ENCODE measurements at places on chromosomes 11 and 22.
A peak's percentile ranks its signal among the peaks of the same experiment; 100 is the strongest.

GRCh38 chr11:69490516-69490915, 9.1 kb downstream of the LINC01488 start:
- no peak overlapping the region for H3K4me3 ChIP-seq
- no peaks in the 10 kb centered on the region for H3K27me3 ChIP-seq
- DNase-seq: no peak
- H3K27ac ChIP-seq: no peak overlapping the region

GRCh38 chr11:83819931-83820549, 533.9 kb upstream of the CCDC90B start:
- H3K27ac ChIP-seq: no peak overlapping the region
- peak; percentile 58 for DNase-seq
- H3K4me1 ChIP-seq: no peaks in the 10 kb centered on the region
- H3K4me3 ChIP-seq: no peak overlapping the region

GRCh38 chr11:96021901-96022650, 98.2 kb upstream of the MTMR2 start:
- no peak overlapping the region for H3K27ac ChIP-seq
- no peak for DNase-seq
- H3K27me3 ChIP-seq: no peaks in the 10 kb centered on the region
- no peak overlapping the region for H3K4me3 ChIP-seq

- H3K4me1 ChIP-seq: peaks cover 5% of the 10 kb centered on the region
- peak overlapping the region; percentile 89 for H3K4me3 ChIP-seq
- H3K27me3 ChIP-seq: no peaks in the 10 kb centered on the region
- DNase-seq: peak; percentile 84
- H3K36me3 ChIP-seq: no peaks in the 10 kb centered on the region
- H3K27ac ChIP-seq: peak overlapping the region; percentile 64
Measured at GRCh38 chr11:28110108-28110820, 2.1 kb downstream of the METTL15 start.

DNA sequence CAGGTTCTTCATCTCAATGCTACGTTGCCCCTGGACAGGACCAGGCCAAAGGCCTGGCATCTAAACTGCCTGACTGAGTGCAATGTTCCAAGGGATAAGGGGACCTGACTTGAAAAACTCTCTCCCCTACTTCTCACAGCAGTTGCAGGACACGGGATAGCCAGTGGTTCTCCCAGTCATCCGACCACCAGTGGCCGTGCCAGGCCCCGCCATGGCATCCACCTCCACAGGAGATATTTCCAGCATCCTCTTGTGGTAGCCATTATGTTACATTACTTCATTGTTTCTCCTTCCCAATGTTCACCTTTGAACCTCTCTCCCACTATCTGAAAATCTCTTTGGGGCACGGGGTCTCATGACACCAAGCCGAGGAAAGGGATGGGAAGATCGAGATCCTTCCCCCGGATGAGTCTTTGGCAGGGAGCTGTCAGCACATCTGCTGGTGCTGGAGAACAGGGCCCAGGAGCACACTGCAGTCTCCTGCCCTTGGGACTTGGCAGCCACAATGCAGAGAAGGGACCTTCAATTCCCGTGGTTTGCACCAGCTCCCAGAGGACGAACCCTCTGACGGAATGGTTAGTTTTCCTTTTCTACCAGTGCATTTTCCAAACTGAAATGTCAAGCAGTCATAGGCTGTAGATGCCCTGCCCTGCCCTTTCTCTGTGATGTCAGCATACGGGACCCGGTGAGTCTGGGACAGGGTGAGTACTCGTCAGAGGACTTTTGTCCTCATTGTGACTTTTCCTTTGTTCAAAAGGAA, 121.2 kb downstream of the ETS1 start:
- H3K36me3 ChIP-seq: 0 out of 2 replicates have a peak, but pooled peaks cover 7% of the 10 kb centered on the region
- H3K4me3 ChIP-seq: no peak overlapping the region
- H3K27me3 ChIP-seq: no peaks in the 10 kb centered on the region
- H3K27ac ChIP-seq: no peak overlapping the region
- H3K4me1 ChIP-seq: no peaks in the 10 kb centered on the region

- no peak for DNase-seq
- no peaks in the 10 kb centered on the region for H3K4me1 ChIP-seq
- peaks cover 95% of the 10 kb centered on the region for H3K36me3 ChIP-seq
- no peaks in the 10 kb centered on the region for H3K27me3 ChIP-seq
Measured at GRCh38 chr22:29288837-29289236, 17.6 kb upstream of the GAS2L1 start.
